ENCODE measurements at places on chromosomes 3 and 15. TPM values are rescaled to one million over a fixed set of nuclear protein-coding genes. Genes with fewer than 3 reads are reported as not detected.

COL7A1 gene
- 1.4 TPM for total RNA-seq

ARPIN gene
- 8.4 TPM for total RNA-seq

MUC4 gene
- total RNA-seq = under 0.01 TPM

PAQR5 gene
- 0.28 TPM for total RNA-seq

ZNF774 gene
- 1.0 TPM for total RNA-seq

Data from endothelial cell of coronary artery (primary cell).